Sigmoid colon (tissue), 7 donors: ENCODE measurements at places on chromosomes 13 and 19. TPM values are rescaled to one million over a fixed set of nuclear protein-coding genes. Genes with fewer than 3 reads are reported as not detected.
A peak's percentile ranks its signal among the peaks of the same experiment; 100 is the strongest.

- DNase-seq: no peak
Observed at GRCh38 chr13:84925443-84925842, 873.8 kb downstream of the SLITRK6 start.

- no peak for DNase-seq
Observed at GRCh38 chr13:111251646-111252445, 68.6 kb upstream of the TEX29 start.

C13orf42 gene
- not detected for total RNA-seq

- no peak for DNase-seq
Observed at GRCh38 chr13:96481482-96481881, 391.6 kb downstream of the HS6ST3 start.

MAST1 gene
- total RNA-seq: 0.49 TPM

DNA sequence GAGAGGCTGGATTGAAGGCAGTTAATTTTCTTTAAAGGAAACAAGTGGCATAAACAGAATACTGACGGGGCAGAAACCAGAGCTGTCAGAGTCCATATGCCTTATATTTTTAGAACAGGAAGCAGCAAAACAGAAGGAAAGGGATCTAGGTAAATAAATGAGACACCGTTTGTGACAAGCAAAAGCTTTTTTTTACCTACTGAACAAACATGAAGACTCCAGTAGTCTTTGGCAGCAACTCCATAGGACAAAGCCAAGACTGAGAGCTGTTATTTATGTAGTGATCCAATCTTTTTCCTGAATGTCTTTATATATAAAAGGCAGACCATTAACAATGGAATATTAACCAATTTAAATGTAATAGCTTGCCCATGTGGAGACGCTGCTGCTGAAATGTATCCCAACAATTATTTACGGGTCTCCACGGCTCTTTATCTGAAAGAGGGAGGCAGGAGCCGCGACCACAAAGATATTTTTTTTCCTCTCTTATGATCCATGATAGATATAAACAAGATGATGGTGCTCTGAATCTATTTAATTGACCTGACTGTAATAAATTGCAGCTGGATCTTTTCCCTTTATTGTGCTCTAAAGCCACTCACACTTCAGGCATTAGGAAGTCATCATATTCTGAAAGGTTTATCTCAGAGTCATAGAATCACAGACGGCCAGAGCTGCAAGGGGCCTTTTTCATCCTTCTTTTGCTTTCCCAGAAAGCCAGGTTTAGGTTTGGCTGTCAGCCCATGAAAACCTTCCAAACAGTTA, 687.8 kb downstream of the EFNB2 start:
- no peak for DNase-seq

DNA sequence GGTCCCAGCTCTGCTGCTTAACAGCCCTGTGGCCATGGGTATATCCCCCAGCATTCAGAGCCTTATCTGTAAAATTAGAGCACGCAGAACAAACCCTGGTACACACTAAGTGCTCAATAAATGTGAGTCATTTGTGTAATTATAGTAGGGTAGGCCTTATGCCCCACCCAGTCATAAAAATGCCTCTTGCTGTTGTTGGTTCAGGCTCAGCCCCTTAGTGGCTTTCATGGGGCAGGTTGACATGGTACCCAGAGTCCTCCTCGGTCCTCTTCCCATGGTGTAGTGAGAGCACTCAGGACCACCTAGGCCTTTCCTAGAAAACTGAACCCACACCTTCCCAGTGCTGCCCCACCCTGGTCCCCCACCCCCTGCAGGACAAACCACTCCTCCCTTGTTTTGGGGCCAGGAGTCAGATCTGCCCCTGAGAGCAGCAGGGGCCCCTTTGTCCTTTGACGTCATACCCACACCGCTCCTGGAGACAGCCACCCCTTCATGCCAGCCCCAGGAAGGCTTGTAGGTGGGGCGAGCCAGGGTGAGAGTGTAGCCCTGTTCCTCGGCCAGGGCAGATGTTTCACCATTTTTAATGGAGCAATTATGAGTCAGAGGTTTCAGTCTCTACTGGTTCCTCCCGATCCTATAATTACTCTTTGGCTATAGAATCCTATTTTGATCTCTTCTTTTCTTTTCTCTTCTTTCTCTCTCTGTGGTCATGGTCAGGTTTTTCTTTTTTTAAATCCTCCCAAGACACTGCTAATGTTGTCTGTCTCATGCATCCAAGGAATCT, 36.8 kb downstream of the ACTN4 start:
- peak; percentile 91 for DNase-seq

GRCh38 chr13:29382021-29382420, 213.5 kb downstream of the SLC7A1 start:
- no peak for DNase-seq

VSTM2B gene
- total RNA-seq: 0.41 TPM

PABPC3 gene
- not detected for total RNA-seq

- DNase-seq: peak; percentile 63
Observed at GRCh38 chr19:18457483-18458331, 19.8 kb upstream of the ISYNA1 start.

ZNF20 gene
- 2.8 TPM for total RNA-seq

- no peak for DNase-seq
Observed at GRCh38 chr19:9937001-9937411, 691 bp upstream of the OLFM2 start.

PRR12 gene
- 16.1 TPM for total RNA-seq

- DNase-seq: peak; percentile 74
Observed at GRCh38 chr19:52992109-52993004, 21.4 kb upstream of the ERVV-1 start.

GRCh38 chr13:37435881-37436280, 162.7 kb downstream of the POSTN start:
- DNase-seq: no peak

DNA sequence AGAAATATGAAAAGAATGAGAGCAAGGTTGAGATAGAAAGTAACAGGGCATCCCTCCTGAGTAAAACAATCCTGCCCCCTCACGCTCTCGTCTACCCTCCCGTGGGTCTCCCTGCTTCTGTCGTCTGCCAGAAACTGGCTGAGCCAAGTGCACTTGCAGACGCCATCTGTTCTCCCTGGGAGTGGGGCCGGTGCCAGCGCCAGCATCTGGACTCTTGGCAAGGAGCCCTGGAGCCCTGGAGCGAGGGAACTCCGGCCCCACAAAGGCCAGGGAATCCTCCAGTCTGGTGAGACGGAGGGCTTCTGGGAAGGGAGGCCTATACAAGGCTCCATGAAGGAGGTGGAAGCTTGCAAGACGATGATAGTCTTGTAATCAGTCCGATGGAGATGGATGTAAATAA, 2.3 kb upstream of the TMEM91 start:
- peak; percentile 97 for DNase-seq

- no peak for DNase-seq
Observed at GRCh38 chr19:12859546-12859945, 21.2 kb downstream of the MAST1 start.

KANK3 gene
- 8.9 TPM for total RNA-seq

HIPK4 gene
- total RNA-seq: not detected

- no peak for DNase-seq
Observed at GRCh38 chr19:17733127-17733526, 13.8 kb downstream of the MAP1S start.

IL12RB1 gene
- total RNA-seq: not detected

DNA sequence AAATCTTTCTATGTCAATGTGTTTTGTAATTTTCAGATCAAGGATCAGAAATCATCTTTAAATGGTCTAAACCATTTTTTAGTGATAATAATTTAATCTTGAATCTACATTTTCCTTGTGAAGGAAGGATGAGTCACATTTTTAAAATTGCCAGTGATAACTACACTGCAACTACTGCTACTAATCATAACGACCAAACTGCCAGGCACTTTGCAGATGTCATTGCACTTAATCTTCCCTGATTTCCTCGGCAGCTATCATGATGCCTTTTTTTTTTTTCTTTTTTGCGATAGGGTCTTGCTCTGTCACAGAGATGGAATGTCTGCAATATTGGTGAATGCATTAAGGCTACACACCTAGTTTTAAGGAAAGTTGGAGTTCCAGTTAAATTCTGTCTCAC, 41.4 kb upstream of the SLC10A2 start:
- DNase-seq: no peak

ALDH16A1 gene
- total RNA-seq: 14.1 TPM
